ENCODE measurements at places on chromosomes 3 and 15.

DNA sequence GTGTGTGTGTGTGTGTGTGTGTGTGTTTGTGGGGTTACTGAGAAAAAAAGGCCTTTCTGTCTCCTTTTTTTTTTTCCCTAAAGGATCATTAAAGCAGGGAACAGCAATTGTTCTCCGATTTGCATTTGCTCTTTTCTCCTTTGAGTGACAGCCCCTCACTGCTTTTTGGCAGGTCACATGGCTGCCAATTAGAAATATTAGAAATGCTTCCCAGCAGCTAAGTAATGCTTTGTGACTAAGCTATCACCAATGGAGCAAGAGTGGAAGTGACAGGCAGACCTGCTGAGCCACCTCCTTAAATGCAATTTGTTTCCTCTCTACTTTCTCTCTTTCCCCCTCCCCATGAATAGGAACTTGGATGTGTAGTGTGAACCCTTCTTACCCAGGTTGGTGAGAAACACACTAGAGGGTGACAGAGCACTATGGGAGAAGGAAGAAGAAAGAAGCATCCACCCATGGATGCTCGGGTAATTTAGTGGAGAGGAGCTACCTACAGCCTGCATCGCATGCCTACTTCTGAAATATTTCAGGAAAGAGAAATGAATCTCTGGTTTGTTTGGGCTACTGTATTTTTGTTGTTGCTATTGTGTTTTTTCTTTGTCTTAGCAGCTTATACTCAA is 165.2 kb upstream of the PDZRN3 start:
- DNase-seq: no peak

GRCh38 chr3:154956815-154957214 is 123.3 kb upstream of the MME start:
- DNase-seq: no peak

GRCh38 chr3:19539518-19540392 is 391.4 kb downstream of the KCNH8 start:
- no peak for DNase-seq

DNA sequence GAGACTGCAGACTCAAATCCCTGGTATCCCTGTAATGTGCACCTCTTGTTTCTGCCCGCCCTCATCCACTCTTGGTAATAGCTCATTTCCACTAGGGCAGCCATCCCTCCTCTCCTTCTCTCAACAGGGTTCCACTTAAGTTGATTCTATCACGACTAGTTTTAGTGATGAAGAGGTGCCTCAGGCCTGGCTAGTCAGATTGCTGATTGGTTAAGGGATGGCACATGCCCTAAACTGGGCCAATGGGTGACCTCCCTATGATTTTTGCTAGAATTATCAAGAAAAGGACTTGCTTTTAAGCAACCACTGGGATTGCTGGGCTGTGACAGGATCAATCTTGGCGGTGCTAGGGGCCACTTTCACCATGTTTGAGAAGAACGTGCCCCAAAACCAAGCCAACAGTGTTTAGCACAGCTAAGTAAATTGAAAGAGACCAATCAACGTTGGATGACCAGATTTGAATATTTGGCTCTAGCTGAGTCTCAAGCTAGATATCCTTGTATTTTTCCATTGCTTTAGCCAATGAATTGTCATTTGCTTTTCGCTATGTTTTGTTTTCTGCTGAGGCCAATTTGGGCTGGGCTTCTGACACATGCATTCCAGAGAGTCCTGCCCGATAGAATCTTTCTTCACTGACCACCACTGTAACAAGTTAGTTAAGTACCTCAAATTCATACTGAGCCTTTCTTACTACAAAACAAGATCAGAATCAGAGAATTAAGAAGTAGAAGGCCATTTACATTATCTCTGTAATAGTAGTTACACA is 131.0 kb downstream of the PDZRN3 start:
- DNase-seq: no peak

DNA sequence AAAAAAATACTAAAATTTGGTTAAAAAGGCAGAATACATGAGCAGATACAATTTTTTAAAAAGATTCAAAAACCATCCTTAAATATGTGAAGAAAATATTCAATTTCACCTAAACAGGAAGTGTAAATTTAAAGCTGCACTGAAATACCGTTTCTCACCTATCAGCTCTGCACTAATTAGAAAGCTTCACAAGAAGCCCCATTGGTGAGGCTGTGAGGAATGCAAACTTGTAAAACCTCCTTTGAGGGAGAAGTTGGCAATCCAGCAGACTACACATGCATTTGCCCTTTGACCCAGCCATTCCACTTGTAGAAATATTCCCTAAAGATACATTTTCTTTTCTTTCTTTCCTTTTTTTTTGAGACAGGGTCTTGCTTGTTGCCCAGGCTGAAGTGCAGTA is 18.8 kb downstream of the BLM start:
- DNase-seq: no peak
